Activated CD4-positive, CD25-positive, alpha-beta regulatory T cell (primary cell): ENCODE measurements at places on chromosomes 12 and 14.

DNA sequence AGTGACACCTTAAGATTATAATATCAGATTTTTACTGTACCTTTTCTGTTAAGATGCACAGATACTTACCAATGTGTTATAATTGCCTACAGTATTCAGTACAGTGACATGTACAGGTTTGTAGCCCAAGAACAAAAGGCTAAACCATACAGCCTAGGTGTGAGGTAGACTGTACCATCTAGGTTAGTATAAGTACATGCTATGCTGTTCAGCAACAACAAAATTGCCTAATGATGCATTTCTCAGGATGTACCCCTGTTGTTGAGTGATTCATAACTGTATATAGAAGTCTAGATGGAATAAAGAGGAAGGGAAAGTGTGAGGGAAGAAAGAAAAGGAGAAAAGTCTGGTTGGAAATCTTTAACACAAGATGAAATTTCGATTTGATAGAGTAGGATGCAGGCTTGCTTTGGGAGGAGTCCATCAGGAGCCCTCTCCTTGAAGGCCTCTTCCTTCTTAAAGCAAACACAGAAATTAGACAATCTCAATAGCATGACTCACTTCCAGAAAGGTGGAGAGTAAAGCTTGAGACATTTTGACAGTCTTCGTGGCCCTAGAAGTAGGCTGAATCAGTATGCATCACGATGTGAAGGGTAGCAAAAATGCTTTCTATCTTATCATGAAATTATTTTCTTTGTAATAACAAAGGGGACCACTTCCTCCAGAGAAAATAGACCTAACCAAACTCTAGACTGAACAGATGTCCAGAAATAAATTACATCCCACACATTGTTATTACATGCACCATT is 191.5 kb downstream of the SYT1 start:
- DNase-seq: no peak

GRCh38 chr12:24499151-24500146 is 449.5 kb downstream of the BCAT1 start:
- no peak for DNase-seq

DNA sequence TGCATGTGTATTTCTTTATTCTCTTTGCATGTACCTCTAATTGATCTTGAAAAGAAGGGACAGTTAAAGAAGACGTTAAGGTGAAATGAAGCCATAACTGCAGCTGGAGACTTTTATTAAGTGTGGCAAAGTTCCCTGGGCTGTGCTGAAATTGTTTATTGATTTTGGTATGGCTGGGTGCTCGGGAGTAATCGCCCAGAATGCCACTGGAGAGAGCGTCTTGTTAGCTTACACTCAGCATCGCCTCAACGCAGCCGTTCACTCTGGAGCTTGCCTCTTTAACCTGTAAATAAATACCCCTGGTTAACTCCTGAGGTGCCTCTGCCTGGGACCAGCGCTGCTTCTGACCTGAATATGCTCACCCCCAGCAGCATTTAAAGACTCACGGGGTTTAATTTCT is 98.6 kb downstream of the GPATCH2L start:
- DNase-seq: no peak

DNA sequence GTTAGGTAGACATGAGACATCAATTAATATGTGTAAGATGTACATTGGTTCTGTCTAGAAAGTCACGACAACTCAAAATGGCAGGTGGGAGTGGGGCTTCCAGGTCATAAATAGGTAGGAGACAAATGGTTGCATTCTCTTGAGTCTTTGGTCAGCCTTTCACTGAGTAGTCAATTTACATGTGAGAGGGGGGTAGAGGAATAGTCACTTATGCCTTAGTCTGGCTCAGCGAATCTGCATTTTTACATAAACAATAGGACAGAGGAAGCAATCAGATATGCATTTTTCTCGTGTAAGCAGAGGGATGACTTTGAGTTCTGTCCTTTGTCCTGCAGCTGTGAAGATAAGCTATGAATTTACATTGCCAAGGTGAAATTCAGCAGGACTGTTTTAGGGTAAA is 27.8 kb upstream of the UNC79 start:
- no peak for DNase-seq

DNA sequence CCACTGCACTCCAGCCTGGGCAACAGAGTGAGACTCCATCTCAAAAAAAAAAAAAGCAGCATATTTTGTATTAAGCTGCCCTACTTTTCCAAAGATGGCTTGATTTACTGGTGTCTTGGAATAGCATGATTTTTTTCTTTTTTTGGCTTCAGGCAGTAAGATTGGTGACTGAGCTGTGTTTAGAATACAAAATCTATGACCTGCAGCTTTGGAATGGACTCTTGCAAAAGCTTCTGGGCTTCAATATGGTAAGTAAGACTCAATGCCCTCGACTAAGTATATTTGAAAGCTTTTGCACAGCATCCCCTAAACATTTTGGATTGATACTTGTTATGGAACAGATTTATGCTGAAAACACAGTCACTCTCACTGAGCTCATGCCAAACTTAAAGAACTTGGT is 87.8 kb downstream of the KNTC1 start:
- no peak for DNase-seq

- DNase-seq: no peak
Measured at GRCh38 chr12:11758510-11759493, 109.3 kb downstream of the ETV6 start.

- DNase-seq: no peak
Measured at GRCh38 chr14:88505621-88506020, 49.2 kb downstream of the PTPN21 start.
